Glutamatergic neuron (in vitro differentiated cells): ENCODE measurements at places on chromosomes 12 and 14. TPM values are rescaled to one million over a fixed set of nuclear protein-coding genes. Genes with fewer than 3 reads are reported as not detected.

- no peak overlapping the region for H3K4me3 ChIP-seq
- H3K36me3 ChIP-seq: no peaks in the 10 kb centered on the region
- H3K4me1 ChIP-seq: no peaks in the 10 kb centered on the region
These were observed 14.0 kb downstream of the PTGR2 start for GRCh38 chr14:73865534-73866113.

Gene ANKS1B
- total RNA-seq: 11.3 TPM

DNA sequence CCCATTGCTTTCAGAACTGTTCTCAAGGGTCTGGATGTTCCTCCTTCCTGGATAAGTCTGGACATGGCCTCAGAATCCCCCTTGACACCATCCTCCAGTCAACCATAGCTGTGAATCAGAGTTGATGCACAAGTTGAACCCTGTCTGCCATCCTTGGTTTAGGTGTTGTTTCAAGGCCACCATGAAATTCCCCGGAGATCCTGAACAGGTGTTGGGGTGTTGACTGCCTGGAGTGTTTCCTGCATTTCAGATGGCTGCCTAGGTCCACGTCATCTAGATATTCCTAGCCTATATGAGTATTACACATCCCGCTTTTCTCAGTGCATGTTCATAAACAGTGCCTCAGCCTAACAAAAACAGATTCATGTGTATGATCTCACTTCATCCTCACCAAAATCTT lies 86.7 kb upstream of the PWP1 start:
- H3K36me3 ChIP-seq: peaks cover 7% of the 10 kb centered on the region
- DNase-seq: no peak
- no peak overlapping the region for H3K4me3 ChIP-seq
- H3K27me3 ChIP-seq: no peaks in the 10 kb centered on the region

- DNase-seq: no peak
- H3K4me1 ChIP-seq: peaks cover 7% of the 10 kb centered on the region
- no peak overlapping the region for H3K4me3 ChIP-seq
- H3K27ac ChIP-seq: peak overlapping the region; percentile 78
These were observed 179.3 kb upstream of the FLRT2 start for GRCh38 chr14:85350667-85351066.

Gene HOXC12
- not detected for total RNA-seq

Gene FGF23
- not detected for total RNA-seq

- H3K36me3 ChIP-seq: no peaks in the 10 kb centered on the region
- H3K4me1 ChIP-seq: no peaks in the 10 kb centered on the region
These were observed 2.1 kb upstream of the HOXC8 start for GRCh38 chr12:54006559-54007220.

- DNase-seq: no peak
- H3K36me3 ChIP-seq: no peaks in the 10 kb centered on the region
- no peak overlapping the region for H3K4me3 ChIP-seq
- no peaks in the 10 kb centered on the region for H3K27me3 ChIP-seq
These were observed 77.8 kb downstream of the SERPINA3 start for GRCh38 chr14:94689985-94690400.

Gene GALNT8
- 25.3 TPM for total RNA-seq

GRCh38 chr14:31270196-31270772 lies 62.7 kb upstream of the HECTD1 start:
- no peak overlapping the region for H3K4me3 ChIP-seq
- no peak overlapping the region for H3K27ac ChIP-seq
- H3K4me1 ChIP-seq: no peaks in the 10 kb centered on the region
- no peak for DNase-seq
- peaks cover 2% of the 10 kb centered on the region for H3K27me3 ChIP-seq
- H3K36me3 ChIP-seq: peaks cover 4% of the 10 kb centered on the region

DNA sequence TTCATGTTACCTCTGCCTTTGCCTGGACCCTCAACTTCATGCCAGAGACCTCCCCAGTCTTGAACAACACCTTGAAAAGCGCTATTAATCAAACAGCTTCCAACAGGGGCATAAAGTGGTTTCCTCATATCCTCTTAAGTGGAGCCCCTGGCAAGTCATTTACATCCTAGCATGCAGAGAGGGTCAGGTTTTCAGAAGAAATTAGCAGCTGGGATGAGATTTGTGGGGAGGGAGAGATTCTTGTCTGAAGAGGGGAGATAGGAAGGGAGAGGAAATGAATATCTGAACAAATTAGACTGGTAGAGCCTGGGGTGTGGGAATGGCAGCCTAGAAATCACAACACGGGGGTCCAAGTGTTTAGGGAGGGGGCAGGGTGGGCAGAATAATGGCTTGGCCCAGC lies 45.6 kb downstream of the CALM1 start:
- H3K4me1 ChIP-seq: peaks cover 25% of the 10 kb centered on the region
- no peak overlapping the region for H3K4me3 ChIP-seq
- H3K36me3 ChIP-seq: no peaks in the 10 kb centered on the region
- no peak overlapping the region for H3K27ac ChIP-seq

- H3K4me1 ChIP-seq: peaks cover 18% of the 10 kb centered on the region
- no peak overlapping the region for H3K27ac ChIP-seq
- H3K27me3 ChIP-seq: peaks cover 8% of the 10 kb centered on the region
- no peak overlapping the region for H3K4me3 ChIP-seq
- H3K36me3 ChIP-seq: no peaks in the 10 kb centered on the region
- DNase-seq: no peak
These were observed 10.5 kb upstream of the ZDHHC22 start for GRCh38 chr14:77151918-77152588.
